Uterine smooth muscle cell (primary cell): ENCODE measurements at places on chromosomes 12 and 14. TPM values are rescaled to one million over a fixed set of nuclear protein-coding genes. Genes with fewer than 3 reads are reported as not detected.

The HOXC5 gene
- under 0.01 TPM in 1 of 2 replicates, not detected in the other for total RNA-seq

The SIRT4 gene
- 0.66 and 2.4 TPM in 2 replicates for total RNA-seq

The RPL36AL gene
- total RNA-seq: 240 and 273 TPM in 2 replicates

The PTGES3 gene
- 68.5 and 104 TPM in 2 replicates for total RNA-seq

The ADAM20 gene
- total RNA-seq: 1.00 and 1.1 TPM in 2 replicates

The ASCL1 gene
- total RNA-seq: not detected in 2 replicates

The PLEKHH1 gene
- total RNA-seq: 0.62 and 0.77 TPM in 2 replicates

The PLXNC1 gene
- total RNA-seq: 1.7 and 3.2 TPM in 2 replicates

The C14orf132 gene
- 11.5 and 26.6 TPM in 2 replicates for total RNA-seq

The OASL gene
- 0.22 and 0.50 TPM in 2 replicates for total RNA-seq

The KCNMB4 gene
- 1.00 and 1.2 TPM in 2 replicates for total RNA-seq

The GPD1 gene
- total RNA-seq: 0.25 TPM in 1 of 2 replicates, not detected in the other

The PMCH gene
- not detected in 2 replicates for total RNA-seq

The HOMEZ gene
- 3.0 and 6.5 TPM in 2 replicates for total RNA-seq

The CCDC92 gene
- total RNA-seq: 10.7 and 12.9 TPM in 2 replicates

The PMEL gene
- 0.22 and 1.5 TPM in 2 replicates for total RNA-seq

The FGF6 gene
- not detected in 2 replicates for total RNA-seq

The TMEM119 gene
- total RNA-seq: 61.6 and 95.1 TPM in 2 replicates

The CYP27B1 gene
- under 0.01 and 0.55 TPM in 2 replicates for total RNA-seq
